Myocyte (in vitro differentiated cells): ENCODE measurements at places on chromosomes 6 and 20.

- DNase-seq = no peak
Measured at GRCh38 chr6:31004794-31005193, 5.5 kb upstream of the MUC22 start.

DNA sequence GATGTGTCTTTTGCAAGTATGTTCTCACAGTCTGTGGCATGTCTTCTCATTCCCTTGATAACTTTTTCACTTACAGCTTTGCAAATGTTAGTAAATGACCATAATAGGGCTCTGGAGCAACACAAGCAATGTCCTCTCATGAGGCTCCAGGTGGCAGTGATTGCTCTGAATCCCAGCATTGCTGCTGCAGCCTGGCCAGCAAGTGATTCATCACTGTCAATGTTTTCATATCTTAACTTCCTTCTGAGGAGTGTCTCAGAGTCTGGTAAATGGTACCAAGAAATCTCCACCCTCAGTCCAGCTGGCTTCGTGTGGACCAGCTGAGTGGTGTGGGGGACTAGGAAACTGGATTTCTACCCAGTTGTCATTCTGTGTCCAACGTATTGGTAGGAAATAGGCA is 139.6 kb downstream of the MYLK4 start:
- DNase-seq = no peak

DNA sequence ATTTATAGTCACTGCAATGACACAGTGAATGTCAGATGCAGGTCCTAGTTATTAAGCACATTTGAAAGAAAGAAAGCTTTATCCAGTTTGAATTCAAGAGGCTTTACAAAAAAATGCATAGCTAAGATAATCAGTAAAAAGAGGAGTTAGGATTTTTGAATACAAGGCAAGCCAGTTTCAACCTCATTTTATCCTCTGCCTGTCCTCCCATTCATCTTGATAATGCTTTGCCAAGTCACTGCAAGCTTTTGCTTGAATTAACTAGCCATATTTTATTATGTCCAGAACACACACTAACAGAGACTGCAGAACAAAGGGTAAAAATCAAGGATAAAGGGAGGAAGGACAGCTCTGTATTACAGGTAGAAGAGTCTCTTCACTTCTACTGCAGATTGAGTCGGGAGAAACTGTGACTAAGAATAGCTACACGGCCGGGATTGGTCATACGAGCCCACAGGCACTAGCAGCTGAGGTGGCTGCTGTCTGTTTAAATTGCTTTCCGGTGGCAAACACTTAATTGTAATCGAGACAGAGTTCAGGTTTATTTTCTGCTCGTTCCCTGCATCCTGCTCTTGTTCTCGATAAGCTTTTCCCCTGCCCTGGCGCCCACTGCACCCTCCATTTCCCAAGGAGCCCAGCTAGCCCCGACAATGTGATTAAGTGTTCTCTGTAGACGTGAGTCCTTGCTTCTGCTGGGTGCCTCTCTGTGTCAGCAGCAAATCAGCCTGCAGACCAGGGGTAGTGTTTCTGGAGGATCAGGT is 30.5 kb upstream of the AKAP12 start:
- DNase-seq = peak; percentile 53

DNA sequence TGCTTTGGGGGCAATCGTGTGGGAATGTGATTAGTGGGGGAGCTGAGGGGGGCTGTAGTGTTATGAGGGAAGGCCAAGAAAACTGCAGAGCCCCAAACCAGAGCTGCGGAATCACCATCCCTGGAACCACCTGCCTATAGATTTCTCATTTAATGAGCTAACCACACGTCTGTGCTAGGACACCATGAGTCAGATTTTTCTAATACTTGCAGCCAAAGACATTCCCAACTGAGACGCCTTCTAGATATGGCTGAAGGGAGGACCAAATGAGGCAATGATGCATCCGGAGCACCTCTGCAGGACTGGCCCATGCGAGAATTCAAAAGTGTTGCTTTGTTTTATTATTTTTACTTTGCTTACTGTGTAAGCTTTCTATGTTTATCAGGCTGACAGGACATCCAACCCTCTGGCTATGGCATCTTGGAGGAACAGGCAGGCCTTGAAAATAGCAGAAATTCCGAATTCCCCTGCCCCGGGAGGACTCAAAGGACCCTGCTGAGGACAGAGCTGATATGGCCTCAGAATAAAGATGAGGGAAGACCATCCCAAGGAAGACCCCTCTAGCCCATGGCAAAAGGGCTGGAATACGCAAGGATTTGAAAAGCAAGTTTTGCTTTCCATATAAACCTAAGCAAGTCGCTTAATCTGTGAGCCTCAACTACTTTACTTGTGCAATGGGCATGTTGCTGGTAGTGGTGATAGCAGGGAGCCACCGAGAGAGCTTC is 3.1 kb upstream of the PTGIS start:
- DNase-seq = no peak

- peak; percentile 7 for DNase-seq
Measured at GRCh38 chr20:41509316-41510200, 108.6 kb downstream of the CHD6 start.

DNA sequence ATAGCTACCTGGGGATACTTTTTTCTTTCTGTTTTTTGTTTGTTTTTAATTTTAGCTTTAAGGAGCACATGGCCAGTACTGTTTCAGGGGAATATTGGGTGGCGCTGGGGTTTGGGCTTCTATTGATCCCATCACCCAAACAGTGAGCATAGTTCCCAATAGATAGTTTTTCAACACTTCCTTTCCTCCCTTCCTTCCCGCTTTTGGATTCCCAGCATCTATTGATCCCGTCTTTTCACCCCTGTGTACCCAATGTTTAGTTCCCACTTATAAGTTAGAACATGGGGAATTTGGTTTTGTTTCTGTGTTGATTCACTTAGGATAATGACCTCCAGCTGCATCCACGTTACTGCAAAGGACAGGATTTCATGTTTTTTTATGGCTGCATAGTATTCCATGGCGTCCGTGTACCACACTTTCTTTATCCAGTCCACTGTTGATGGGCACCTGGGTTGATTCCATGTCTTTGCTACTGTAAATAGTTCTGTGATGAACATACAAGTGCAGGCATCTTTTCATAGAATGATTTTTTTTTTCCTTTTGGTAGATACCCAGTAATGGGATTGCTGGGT is 20.1 kb downstream of the NQO2 start:
- no peak for DNase-seq

GRCh38 chr20:33645072-33645358 is 17.1 kb upstream of the C20orf144 start:
- no peak for DNase-seq

- DNase-seq = no peak
Measured at GRCh38 chr20:58000861-58001260, 227.6 kb downstream of the ANKRD60 start.

GRCh38 chr6:40720375-40720748 is 133.2 kb upstream of the LRFN2 start:
- no peak for DNase-seq
